Body of pancreas (tissue), 4 donors: ENCODE measurements at places on chromosomes 12 and 14.

GRCh38 chr12:78181544-78182162 is 351.0 kb downstream of the NAV3 start:
- H3K4me1 ChIP-seq, result no peaks in the 10 kb centered on the region
- no peak overlapping the region for H3K27ac ChIP-seq
- no peak for DNase-seq
- H3K36me3 ChIP-seq, result no peaks in the 10 kb centered on the region

DNA sequence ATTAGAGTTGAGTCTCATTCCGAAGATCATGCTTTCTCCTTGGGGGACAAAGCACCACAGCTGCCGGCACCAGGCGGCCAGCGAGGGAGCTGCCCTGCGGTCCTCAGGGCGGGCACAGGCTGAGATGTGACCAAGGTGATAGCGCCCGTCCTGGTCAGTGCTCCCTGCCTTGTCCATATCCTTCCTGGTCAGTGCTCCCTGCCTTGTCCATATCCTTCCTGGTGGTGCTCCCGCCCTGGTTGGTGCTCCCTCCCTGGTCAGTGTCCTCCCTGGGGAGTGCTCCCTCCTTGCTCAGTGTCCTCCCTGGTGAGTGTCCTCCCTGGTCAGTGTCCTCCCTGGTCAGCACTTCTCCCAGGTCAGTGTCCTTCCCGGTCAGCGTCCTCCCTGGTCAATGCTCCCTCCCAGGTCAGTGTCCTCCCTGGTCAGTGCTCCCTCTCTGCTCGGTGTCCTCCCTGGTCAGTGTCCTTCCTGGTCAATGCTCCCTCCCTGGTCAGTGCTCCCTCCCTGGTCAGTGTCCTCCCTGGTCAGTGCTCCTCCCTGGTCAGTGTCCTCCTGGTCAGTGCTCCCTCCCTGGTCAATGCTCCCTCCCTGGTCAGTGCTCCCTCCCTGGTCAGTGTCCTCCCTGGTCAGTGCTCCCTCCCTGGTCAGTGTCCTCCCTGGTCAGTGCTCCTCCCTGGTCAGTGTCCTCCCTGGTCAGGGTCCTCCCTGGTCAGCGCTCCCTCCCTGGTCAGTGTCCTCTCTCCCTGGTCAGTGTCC is 92.2 kb downstream of the ADGRD1 start:
- no peak overlapping the region for H3K4me3 ChIP-seq
- H3K36me3 ChIP-seq, result no peaks in the 10 kb centered on the region
- H3K4me1 ChIP-seq, result no peaks in the 10 kb centered on the region
- no peaks in the 10 kb centered on the region for H3K27me3 ChIP-seq

GRCh38 chr12:127728285-127728684 is 538.7 kb upstream of the TMEM132C start:
- H3K4me3 ChIP-seq, result no peak overlapping the region
- H3K36me3 ChIP-seq, result no peaks in the 10 kb centered on the region
- H3K27me3 ChIP-seq, result no peaks in the 10 kb centered on the region
- no peak for DNase-seq
- H3K4me1 ChIP-seq, result no peaks in the 10 kb centered on the region
- no peak overlapping the region for H3K27ac ChIP-seq

DNA sequence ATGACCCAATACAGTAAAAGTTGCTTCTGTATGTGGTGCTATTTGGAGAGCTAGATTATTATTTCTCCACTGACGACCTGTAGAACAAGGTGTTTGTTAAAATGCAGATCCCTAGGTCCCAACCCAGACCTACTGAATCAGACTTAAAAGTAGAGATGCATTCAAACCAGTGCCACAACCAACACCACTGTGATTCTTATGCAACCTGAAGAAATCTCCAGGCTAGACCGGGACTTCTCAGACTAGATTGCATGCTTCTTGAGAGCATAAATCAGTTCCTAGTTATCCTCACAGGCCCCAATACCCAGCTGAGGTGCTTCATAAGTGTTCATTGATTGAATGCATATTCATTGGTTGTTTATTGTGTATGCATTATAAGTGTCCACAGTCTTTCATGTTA is 78.2 kb downstream of the SPTSSA start:
- no peaks in the 10 kb centered on the region for H3K27me3 ChIP-seq
- no peak overlapping the region for H3K4me3 ChIP-seq
- no peak for DNase-seq
- no peaks in the 10 kb centered on the region for H3K36me3 ChIP-seq
- H3K27ac ChIP-seq, result no peak overlapping the region
- peaks cover 20% of the 10 kb centered on the region for H3K4me1 ChIP-seq

DNA sequence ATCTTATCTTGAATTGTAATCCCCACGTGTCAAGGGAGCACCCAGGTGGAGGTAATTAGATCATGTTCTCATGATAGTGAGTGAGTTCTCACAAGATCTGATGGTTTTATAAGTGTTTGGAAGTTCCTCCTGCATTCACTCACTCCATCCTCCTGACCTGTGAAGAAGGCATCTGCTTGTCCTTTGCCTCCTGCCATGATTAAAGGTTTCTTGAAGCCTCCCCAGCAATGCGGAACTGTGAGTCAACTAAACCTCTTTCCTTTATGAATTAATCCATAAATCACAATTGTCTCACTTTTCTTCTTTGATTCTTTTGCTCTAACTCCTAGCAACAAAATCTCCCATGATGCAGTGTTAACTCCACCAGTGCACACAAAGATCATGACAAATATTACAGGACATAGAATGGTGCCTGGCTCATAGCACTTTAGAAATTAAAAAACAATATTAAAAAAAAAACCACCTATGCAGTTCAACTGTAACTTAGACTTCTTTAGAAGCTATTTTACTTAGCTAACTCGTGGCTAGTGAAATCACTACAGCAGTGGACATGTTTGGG is 37.6 kb upstream of the MGAT4C start:
- no peaks in the 10 kb centered on the region for H3K27me3 ChIP-seq
- H3K4me1 ChIP-seq, result no peaks in the 10 kb centered on the region
- no peak overlapping the region for H3K4me3 ChIP-seq
- no peaks in the 10 kb centered on the region for H3K36me3 ChIP-seq
- H3K27ac ChIP-seq, result no peak overlapping the region
- DNase-seq, result no peak

DNA sequence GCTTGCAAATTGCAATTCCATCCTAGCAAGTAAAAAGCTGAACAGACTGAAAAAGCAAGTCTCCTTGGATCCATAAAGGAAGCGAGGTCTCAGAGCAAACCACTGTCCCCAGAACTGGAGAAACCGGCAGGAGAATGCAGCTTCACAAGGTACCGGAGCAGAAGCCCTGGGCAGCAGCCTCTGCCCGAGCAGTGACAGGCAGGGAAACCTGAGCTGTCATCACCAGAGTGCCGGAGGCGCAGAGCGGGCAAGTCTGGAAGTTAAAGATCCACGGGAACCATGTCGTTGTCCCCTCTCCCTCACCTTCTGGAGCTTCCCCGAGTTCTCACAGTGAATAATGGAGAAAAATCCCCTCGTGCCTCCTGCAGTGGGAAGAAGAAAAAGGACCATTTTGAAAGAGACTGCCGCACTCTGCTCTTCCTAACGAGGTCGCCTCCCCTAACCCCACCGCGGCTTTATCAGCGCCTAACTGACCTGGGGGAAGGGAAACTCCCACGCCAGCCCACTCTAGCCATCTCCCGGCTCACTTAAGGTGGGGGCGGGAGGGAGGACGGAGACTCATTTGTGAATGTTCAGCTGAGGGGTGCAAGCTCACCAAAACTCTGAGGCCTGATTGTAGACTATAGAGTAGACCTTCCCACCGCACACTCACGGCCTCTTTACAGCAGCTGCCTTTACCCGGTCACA is 27.8 kb downstream of the FBXL14 start:
- H3K4me1 ChIP-seq, result no peaks in the 10 kb centered on the region
- no peaks in the 10 kb centered on the region for H3K36me3 ChIP-seq
- H3K4me3 ChIP-seq, result no peak overlapping the region
- no peaks in the 10 kb centered on the region for H3K27me3 ChIP-seq

DNA sequence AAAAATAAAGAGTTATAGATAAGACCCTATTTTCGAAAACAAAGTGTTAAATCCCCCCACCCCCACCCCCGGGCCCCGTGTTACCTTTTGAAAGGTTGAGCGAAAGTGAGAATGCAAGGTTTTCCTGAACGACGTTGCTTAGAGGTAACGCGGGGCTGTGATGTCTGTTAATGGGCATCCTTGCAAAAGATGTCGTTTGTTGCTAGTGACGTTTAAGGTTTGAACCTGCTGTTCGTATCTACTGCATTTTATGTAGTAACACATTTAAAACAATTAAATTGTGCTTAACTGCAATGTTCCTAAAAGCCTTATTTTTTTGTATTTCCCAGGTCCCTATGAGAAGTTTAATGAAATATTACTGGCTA is 1.2 kb downstream of the CPSF6 start:
- no peaks in the 10 kb centered on the region for H3K27me3 ChIP-seq
- H3K36me3 ChIP-seq, result no peaks in the 10 kb centered on the region
- H3K4me1 ChIP-seq, result peaks cover 43% of the 10 kb centered on the region
- no peak for DNase-seq

DNA sequence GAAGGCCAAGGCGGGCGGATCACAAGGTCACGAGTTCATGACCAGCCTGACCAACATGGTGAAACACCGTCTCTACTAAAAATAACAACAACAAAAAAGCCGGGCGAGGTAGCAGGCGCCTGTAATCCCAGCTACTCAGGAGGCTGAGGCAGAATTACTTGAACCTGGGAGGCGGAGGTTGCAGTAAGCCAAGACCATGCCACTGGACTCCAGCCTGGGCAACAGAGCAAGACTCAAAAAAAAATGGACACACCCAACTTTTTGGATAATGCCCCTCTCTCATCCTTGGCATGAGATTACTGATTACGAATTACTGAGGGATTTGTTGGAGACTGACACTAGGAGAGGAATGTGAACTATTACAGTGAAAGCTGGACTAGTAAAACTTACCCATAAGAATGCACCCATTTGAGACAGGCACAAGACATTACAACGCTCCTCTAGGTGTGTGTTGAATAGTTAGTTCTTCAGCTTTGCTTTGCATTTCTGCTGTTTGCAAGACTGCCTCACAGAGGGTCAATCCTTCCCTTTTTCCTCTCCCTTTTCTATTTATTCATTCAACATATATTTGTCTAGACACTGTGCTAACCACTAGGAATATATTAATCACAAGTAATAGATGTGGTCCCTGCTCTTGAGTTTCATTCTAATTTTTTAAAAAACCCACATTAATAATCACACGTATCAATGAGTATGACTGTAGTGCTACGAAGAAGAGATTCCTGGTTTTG is 46.0 kb upstream of the OR5AU1 start:
- H3K27me3 ChIP-seq, result no peaks in the 10 kb centered on the region
- DNase-seq, result no peak
- H3K4me3 ChIP-seq, result no peak overlapping the region
- no peak overlapping the region for H3K27ac ChIP-seq
- H3K4me1 ChIP-seq, result no peaks in the 10 kb centered on the region
